Amniotic stem cell (primary cell): ENCODE measurements at places on chromosomes 16 and 17.
A peak's percentile ranks its signal among the peaks of the same experiment; 100 is the strongest.

DNA sequence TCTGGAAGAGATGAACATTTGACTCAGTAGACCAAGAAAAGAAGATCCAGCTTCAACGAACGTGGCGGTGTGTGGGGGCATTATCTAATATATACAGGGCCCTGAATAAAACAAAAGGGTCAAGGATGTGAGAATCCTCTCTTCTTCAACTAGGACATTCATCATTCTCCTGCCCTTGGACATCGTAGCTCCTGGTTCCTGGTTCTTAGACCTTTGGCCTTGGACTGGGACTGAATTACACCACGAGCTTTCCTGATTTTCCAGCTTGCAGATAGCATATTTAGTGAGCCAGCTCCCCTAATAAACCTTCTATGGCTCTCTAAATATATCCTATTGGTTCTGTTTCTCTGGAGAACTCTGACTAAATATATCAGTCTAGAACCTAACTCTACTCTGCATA, 29.5 kb upstream of the HELZ start:
- no peak for DNase-seq

GRCh38 chr17:7684851-7685532, 2.3 kb downstream of the TP53 start:
- DNase-seq = no peak

DNA sequence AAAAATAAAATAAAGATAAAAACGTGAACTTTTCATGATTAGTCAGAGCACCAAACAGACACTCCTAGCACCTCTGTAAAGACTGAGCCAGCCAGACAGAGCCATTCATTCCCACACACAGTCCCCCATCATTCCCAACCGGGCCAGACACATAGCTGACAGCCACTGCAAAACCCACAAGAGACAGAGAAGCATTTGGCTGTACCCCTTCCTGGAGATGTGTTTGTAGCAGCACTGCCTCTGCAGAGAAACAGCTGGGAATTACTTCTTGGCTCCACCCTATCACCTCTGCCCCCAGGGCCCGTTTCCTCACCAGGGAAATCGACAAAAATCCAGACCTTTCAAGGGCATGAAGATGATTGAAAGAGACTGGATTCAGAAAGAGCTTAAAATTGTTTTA, 46.4 kb downstream of the MYH11 start:
- no peak for DNase-seq

- DNase-seq = no peak
Measured at GRCh38 chr17:17628388-17629008, 37.0 kb upstream of the PEMT start.

- DNase-seq = no peak
Measured at GRCh38 chr17:81967533-81968395, 6.8 kb upstream of the NOTUM start.

- peak; percentile 91 for DNase-seq
Measured at GRCh38 chr16:67841816-67842508, at the start of gene THAP11. TSS of gene THAP11 (plus strand) at chr16:67842320. CDS start at chr16:67842555, 235 bp downstream.

DNA sequence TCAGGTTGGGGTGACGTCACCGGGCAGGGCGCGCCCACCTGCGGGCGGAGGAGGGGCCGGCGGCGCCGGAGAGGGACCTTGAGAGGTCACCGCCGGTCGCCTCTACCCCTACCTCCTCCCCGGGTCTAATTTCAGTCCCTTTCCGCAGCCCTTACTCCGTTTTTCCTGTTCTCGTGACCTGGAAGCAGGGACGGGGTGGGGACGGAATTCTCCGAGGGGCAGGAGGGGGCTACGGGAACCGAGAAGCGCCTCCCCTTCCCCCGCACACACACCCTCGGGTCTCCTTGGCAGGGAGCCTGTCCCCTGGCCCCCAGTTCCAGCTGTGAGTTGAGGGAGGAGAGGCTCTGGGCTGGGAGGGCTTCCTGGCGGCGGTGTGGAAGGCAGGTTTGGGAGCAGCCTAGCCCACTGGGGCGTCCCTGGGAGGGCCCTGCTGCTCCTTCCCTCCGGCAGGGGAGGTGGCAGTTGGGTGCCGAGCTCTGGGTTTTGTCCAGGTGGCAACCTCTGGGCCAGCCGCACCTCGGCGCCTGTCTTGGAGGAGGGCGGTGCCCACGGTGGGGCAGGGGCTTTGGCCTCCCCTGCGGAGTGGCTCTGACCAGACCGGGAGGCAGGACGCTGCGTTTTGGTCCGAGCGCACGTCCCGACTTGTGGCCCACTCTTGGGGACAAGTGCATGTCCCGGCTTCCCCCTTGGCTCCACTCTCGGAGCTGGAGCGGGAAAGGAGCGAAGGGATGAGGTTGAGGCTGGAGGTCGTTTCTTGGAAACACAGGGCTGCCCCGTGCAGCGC, 773 bp downstream of the SYNGR3 start:
- no peak for DNase-seq

DNA sequence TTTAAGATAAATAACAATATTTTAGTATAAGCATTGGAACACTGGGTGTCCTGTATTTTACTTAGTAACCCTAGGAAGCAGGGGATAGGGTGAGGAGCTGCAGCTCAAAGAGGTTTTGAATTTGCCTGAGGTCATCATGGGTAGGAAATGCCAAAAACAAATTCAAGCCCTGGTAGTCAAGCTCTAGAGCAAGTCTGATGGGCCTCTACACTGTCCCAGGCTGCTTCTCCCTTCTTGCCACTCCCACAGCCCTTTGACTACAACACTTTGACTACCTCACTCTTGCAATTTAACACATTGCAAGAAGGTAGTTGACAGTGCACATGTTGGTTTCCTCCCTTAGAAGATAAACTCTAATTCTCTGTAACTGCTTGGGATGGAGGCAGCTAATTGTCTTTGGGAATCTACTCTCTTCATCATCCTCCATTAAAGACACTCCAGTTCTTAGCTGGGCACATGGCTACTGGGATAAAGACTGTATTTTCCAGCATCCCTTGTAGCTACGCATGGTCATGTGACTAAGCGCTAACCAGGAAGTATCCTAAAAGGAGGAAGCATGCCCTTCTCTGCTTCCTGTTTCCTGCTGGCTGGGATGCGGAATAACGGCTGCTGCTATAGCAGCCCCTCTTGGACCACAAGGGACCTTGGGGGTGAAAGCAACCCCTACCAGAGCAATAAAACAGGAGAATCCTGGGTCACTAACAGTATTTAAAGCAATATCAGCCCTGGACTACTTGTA, 30.7 kb upstream of the SSTR2 start:
- no peak for DNase-seq

- DNase-seq = no peak
Measured at GRCh38 chr16:3008690-3009037, 4.1 kb upstream of the CLDN9 start.

GRCh38 chr17:2695243-2695960, 16.2 kb downstream of the CLUH start:
- no peak for DNase-seq

DNA sequence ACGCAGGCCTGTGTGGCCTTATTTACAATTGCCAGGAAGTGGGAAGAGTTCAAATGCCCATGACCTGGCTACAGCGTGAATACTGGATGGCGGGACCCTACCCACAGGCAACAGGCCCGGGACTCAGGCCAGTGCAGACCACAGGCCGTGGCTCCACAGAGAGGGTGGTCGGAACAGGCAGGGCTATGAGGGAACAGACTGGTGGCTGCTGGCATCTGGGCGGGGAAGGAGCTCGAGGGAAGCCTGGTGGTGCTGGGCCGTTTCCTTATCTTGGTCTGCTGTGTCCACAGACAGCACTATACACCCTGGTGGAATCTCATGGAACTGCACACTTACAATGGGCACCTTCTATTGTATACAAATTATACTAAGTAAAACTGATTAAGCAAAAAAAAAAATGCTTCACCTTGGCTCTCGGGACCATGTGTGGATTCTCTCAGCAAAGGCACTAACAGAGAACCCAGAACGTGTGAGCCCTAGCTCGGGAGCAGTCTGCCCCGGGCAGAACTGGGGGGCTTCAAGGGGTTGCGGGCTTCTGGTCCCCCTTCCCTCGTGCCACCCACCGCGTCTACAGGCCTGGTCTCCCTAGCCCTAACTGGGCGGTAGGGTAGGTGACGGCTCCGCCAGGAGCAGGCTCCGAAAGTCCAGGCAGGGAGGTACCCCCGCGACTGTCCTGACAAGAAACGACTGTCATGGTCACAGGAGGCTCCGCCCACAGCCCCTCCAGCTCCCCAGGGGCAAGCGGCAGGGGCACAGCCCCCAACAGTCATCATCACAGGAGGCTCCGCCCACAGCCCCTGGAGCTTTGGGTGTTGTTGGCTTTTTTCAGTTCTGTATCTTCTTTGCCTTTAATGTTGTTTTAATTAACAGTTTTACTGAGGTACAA, 21.8 kb downstream of the CEP131 start:
- DNase-seq = peak; percentile 47

GRCh38 chr16:62135911-62136310, 99.7 kb upstream of the CDH8 start:
- no peak for DNase-seq

GRCh38 chr17:14310101-14310500, 9.2 kb downstream of the HS3ST3B1 start:
- DNase-seq = no peak

GRCh38 chr16:28110479-28110878, 47.0 kb upstream of the GSG1L start:
- no peak for DNase-seq

GRCh38 chr17:48102043-48102750, 919 bp upstream of the CBX1 start:
- no peak for DNase-seq

DNA sequence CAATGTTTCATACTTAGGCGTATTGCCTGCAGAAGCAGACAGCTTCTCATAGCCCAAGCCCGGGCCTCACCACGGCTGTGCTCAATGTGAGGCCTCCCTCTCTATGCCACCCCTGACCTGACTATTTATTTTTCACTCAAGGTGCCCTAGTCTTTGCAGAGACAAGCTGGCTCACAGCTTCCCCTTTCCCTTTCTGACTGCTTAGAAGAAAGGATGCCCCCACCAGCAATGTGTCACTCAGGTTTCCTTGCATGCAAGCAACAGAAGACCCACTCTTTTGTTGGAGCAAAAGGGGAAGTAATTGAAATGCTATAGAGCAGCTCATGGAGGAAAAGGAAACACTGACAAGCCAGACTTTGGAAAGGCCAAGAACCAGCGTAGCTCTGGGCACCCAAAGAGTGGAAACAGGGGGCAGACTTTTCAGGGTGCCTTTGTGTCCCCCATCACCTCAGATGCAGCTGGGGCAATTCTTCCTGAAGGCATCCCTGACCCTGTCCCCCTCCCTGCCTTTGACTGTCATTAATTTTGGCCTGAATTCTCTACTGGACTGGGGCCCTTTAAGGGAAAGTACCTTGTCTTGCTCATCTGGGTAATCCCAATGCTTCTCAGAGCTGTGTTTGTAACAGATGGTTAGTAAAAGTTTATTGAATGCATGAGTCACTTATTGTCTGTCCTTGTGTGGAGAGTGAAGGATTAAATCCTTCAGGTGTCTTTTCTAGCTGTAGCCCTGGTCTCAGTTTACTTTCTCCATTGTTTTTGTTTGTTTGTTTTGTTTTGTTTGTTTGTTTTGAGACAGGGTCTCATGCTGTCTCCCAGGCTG, 17.8 kb downstream of the RGS9 start:
- DNase-seq = no peak

GRCh38 chr16:20084624-20085226, 11.0 kb upstream of the GPR139 start:
- no peak for DNase-seq

GRCh38 chr17:56979091-56979480, 1.2 kb downstream of the SCPEP1 start:
- no peak for DNase-seq

GRCh38 chr16:30023586-30023985, 588 bp downstream of the C16orf92 start:
- no peak for DNase-seq

GRCh38 chr16:86347090-86347489, 163.2 kb upstream of the FOXF1 start:
- no peak for DNase-seq

DNA sequence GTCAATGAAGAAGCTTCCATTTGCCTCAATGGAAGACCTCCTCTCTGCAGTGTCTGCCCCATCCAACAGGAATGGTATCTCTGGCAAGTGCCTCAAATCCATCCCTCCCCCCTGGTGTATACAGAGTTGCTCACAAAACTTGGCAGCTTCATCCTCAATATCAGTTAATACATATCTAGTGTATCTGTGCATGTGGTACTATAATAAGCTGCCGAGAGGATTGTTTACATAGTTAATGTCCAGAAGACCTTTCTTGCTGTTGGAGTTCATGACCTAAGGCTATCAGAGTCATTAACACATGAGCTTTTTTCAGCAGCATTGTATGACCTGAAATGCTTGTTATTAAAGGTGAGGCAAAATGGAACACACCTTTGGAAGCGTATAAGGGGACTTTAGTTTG, 14.0 kb upstream of the RASL10B start:
- no peak for DNase-seq

DNA sequence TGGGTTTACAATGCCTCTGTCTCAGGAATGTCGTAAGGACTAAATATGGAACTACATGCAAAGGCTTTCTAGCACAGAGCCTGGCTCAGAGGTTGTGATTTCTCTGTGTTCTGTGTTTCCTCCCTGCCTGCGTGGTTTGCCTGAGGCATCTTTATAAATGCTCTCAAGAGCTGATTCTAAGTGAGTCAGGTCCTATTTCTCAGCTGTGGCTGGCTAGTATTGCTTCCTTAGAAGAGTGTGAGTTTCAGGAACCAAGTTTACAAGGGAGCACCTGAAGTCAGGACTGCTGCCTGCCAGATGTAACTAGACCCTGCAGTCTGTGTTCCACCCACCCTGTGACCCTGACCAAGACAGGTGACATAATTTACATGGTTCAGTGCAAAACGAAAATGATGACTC, 8.0 kb upstream of the CCL1 start:
- DNase-seq = no peak

- DNase-seq = no peak
Measured at GRCh38 chr16:9092978-9093344, 1.5 kb downstream of the HAPSTR1 start.

GRCh38 chr16:77594799-77595596, 127.3 kb upstream of the NUDT7 start:
- DNase-seq = no peak

- DNase-seq = peak; percentile 56
Measured at GRCh38 chr17:79792984-79793923, 3.6 kb downstream of the CBX8 start.

- DNase-seq = no peak
Measured at GRCh38 chr17:34371405-34372100, 8.5 kb upstream of the CCL1 start.

- no peak for DNase-seq
Measured at GRCh38 chr17:78108726-78109488, 19.6 kb downstream of the TMC6 start.

DNA sequence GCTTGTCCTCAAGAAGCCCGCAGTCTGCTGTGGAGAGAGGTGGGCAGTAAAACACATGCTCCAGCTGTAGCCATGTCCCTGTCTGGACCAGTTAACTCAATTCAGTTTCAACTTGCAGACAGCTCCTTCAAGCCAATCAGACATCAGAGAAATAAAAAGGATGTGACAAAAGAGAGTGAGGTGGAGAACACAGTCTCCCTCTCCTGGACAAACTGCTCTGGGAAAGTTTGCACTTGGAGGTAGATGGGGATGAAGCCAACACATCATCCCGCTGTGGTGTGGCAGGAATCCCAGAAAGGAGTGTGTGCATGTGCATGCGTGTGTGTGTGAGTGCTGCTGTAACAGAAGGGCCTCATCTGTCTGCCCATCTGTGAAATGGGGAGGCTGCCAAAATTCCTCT, 358.6 kb upstream of the ASIC2 start:
- no peak for DNase-seq

- no peak for DNase-seq
Measured at GRCh38 chr17:44751806-44752205, 7.0 kb upstream of the ADAM11 start.

- no peak for DNase-seq
Measured at GRCh38 chr16:61128545-61129323, 907.5 kb downstream of the CDH8 start.

- no peak for DNase-seq
Measured at GRCh38 chr17:57834146-57834741, 15.6 kb downstream of the MRPS23 start.
